Lung microvascular endothelial cell (primary cell): ENCODE measurements at places on chromosomes 1 and 21. TPM values are rescaled to one million over a fixed set of nuclear protein-coding genes. Genes with fewer than 3 reads are reported as not detected.

Gene APCS
- total RNA-seq, result not detected in 2 replicates

Gene ESRRG
- total RNA-seq, result not detected in 2 replicates

Gene SPRR5
- not detected in 2 replicates for total RNA-seq

Gene LCE1C
- not detected in 2 replicates for total RNA-seq

Gene SLC9C2
- not detected in 2 replicates for total RNA-seq

Gene HSPA6
- total RNA-seq, result 0.22 and 0.99 TPM in 2 replicates

Gene SOX13
- 5.7 and 6.7 TPM in 2 replicates for total RNA-seq

Gene CR2
- not detected in 2 replicates for total RNA-seq

Gene USH2A
- not detected in 2 replicates for total RNA-seq

Gene C8B
- not detected in 2 replicates for total RNA-seq

Gene C8A
- not detected in 2 replicates for total RNA-seq

Gene SLC44A5
- total RNA-seq, result 0.99 and 2.2 TPM in 2 replicates

Gene CELF3
- total RNA-seq, result not detected in 2 replicates

Gene FBXO2
- total RNA-seq, result 2.2 and 3.5 TPM in 2 replicates

Gene CTSK
- 0.60 and 0.65 TPM in 2 replicates for total RNA-seq

Gene PIGR
- not detected in 2 replicates for total RNA-seq

Gene RNU11
- not detected in 2 replicates for total RNA-seq

Gene LEFTY1
- not detected in 2 replicates for total RNA-seq

Gene NLRP3
- total RNA-seq, result under 0.01 TPM in 2 replicates

Gene PAQR6
- total RNA-seq, result 0.22 and 0.60 TPM in 2 replicates

Gene ZNF669
- 8.1 and 14.5 TPM in 2 replicates for total RNA-seq

Gene KRTAP27-1
- total RNA-seq, result not detected in 2 replicates

Gene CHIA
- not detected in 2 replicates for total RNA-seq

Gene ARTN
- not detected in 2 replicates for total RNA-seq

Gene ADAM30
- total RNA-seq, result not detected in 2 replicates

Gene PLPP3
- 21.1 and 58.1 TPM in 2 replicates for total RNA-seq

Gene SPATA46
- not detected in 2 replicates for total RNA-seq

Gene TMEM9
- 45.3 and 60.9 TPM in 2 replicates for total RNA-seq

Gene LCE3D
- total RNA-seq, result not detected in 2 replicates

Gene CR1L
- not detected in 2 replicates for total RNA-seq

Gene MTMR11
- total RNA-seq, result 0.40 and 0.87 TPM in 2 replicates

Gene OR2T27
- not detected in 2 replicates for total RNA-seq

Gene ASTN1
- not detected in 2 replicates for total RNA-seq

Gene DMBX1
- total RNA-seq, result not detected in 2 replicates

Gene E2F2
- total RNA-seq, result 0.40 and 0.87 TPM in 2 replicates

Gene PRPF38B
- 5.9 and 9.9 TPM in 2 replicates for total RNA-seq

Gene HES3
- total RNA-seq, result not detected in 2 replicates

Gene NUP210L
- under 0.01 and 0.20 TPM in 2 replicates for total RNA-seq
